ENCODE measurements at places on chromosomes 3 and 15. TPM values are rescaled to one million over a fixed set of nuclear protein-coding genes. Genes with fewer than 3 reads are reported as not detected.

Gene CXCR6
- total RNA-seq = 2.2 TPM

Gene TRPM1
- total RNA-seq = 6.0 TPM

Gene GOLGA8M
- 1.9 TPM for total RNA-seq

Gene CCR3
- total RNA-seq = 41.7 TPM

Gene C3orf85
- total RNA-seq = 2.6 TPM

Gene WNT7A
- total RNA-seq = 1.4 TPM

Gene LYZL4
- total RNA-seq = not detected

DNA sequence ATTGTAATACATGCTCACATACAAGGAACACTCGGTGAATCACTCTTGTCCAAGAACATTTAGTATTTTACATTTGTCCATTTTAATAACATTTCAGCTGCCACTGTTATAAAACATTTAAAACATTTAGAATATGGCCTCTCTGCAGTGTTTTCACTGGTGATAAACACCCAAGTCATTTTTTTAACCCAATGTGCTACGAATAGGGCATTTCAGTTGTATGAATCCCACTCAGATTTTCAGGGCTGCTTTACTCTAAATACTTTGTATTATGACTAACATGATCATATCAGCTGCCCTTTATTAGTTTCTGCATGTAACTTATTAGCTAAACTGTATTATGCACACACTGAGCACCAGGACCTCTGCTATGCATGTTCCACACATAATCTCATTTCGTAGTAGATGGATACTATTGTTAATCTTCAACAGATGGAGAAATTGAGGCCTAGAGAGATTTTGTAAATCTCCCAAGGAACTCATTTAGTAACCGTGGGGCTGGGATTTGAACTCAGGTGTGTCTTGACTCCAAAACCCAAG, 148.6 kb upstream of the CDIN1 start:
- no peak for DNase-seq

DNA sequence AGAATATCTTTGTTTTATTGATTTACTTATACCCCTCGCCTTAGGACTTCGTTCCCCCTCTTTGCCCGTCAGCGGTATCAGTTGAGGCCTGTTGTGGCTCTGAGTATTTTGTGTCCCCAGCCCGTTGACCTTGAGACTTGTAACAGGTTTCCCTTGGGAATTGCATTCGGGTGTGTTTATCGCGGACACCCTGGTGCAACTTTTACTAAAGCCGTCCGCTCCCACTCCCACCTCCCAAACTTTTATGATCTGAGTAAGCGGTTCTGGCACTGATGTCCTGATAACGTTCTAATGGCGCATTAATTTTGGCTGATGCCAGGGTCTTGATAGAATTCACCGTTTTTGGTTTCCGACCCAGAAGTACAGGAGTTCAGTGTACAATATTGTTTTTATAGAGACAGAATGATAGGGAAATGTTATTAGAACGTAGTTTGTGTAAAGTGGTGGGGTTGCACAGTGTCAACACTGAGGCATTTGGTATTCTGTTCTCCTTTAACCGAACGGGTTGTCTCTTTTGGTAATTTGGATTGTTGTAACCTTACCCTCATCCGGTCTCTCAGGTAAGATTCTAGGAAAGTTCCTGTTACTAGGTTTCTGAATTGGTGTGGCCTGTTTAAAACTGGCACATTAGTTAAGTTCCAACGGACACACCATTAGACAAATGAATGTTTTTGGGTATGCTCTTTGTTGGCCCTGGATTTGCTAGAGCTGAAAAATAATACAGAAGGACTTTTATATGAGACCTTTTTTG, 47.8 kb downstream of the OIP5 start:
- DNase-seq = peak; percentile 18

DNA sequence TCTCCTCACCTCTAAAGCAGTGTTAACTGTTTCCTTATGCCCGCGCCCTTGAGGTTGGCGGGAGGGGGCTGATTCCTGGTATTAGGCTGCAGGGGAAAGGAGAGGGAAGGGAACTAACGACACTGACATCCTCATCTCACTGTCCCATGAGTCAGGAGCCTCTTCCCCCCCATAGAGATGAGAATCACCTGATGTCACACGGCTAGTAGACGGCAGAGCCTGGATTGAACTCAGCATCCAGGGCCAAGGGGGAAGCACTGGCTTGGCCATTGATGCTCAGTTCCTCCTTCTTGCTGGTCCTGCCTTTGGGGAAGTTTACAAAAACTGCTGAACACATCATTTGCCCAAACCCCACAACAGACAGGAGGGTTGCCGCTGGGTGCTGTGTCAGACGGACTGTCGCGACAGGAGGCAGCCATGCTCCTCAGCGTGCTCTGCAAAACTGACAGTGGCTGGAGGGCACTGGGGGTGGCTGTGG, 38.5 kb downstream of the IDH2 start:
- DNase-seq = peak; percentile 63

DNA sequence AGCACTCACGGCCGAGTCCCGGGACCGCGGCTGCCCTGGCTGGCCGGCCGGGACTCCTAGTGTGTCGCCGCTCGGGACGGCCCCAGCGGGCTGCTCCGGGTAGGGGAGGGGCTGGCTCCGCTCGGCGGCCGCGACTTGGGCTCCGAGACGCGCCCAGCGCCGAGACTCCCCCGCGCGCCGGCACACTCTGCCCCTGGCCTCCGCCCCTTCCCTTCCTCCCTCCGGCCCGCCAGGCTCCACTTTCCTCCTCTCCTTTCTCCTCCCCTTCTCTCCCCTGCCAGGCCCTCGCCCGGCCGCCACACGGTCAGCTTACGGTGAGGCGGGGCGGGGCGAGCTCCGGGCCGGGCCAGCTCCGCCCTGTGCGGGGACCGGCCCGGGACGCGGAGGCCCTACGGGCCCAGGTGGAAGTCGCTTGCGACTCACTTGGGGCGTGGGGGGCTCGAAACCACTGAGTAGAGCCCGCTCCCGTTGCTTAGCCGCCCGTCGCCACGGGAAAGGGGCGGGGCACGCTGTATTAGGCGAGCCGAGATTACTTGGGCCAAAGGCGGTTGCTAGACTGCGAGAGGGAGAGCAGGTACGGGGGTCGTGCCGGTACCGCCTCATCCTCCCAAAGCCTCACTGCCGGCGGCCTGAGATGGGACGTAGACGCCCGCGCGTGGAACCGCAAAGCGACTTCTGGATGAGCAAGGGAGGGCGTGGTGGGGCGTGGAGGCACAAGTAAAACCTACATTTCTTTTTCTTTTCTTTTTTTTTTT, at the start of gene ITGB5:
ITGB5 (minus strand) TSS at position 189 of the 755 bp plus-strand sequence. CDS start 365 bp downstream, outside the sequence.
- DNase-seq = peak; percentile 90

GRCh38 chr3:140453750-140454149, 224.1 kb upstream of the TRIM42 start:
- no peak for DNase-seq

DNA sequence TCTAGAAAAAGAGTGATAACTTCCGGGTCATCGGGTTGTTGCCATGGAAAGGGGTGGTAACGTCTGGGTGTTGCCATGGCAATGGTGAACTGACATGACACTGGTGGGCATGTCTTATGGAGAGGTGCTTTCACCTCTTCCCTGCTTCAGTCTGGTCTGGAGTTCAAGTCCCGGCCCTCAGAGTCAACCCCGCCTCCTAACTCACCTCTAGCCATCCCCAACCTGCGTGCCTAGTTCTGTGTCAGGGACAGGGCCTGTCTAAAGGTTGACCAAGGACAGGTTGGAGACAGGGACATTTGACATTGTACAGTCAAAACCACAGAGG, 96.0 kb downstream of the LSM3 start:
- DNase-seq = no peak

GRCh38 chr15:68173119-68173518, 32.0 kb downstream of the CALML4 start:
- DNase-seq = no peak

DNA sequence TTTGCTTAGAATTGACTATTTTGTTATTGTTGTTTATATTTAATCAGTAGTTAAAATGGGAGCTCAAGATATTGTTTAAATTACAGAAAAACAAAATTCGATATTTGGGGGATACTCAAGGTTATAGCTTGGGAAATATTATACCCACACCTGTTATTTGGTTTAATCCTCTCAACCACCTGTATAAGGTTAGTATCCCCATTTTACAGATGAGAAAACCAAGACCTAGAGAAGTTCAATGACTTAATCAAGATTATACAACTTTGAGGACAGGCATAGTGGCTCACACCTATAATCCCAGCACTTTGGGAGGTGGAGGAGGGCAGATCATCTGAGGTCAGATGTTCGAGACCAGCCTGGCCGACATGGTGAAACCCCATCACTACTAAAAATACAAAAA, 39.8 kb upstream of the CA12 start:
- DNase-seq = no peak

GRCh38 chr15:67091980-67092677, 26.7 kb downstream of the SMAD3 start:
- DNase-seq = no peak

DNA sequence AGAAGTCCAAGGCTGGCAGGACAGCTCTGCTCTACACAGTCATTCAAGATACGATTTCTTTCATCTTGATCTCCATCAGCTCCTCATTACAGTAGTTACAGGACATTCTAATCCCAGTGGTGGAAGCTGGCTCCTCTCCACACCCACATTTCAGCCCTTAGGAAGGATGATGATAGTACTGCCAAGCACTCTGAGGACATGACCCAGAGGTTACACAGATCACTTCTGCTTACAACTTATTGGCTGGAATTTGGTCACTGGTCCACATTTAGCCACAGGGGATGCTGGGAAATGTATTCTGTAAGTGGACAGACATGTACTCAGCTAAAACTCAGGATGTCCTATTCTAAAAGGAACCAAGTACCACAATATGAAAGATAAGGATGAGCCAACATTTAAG, 77.1 kb downstream of the IQCH start:
- DNase-seq = no peak

- DNase-seq = no peak
These were observed 92.8 kb downstream of the CCNL1 start for GRCh38 chr3:157067114-157067513.

DNA sequence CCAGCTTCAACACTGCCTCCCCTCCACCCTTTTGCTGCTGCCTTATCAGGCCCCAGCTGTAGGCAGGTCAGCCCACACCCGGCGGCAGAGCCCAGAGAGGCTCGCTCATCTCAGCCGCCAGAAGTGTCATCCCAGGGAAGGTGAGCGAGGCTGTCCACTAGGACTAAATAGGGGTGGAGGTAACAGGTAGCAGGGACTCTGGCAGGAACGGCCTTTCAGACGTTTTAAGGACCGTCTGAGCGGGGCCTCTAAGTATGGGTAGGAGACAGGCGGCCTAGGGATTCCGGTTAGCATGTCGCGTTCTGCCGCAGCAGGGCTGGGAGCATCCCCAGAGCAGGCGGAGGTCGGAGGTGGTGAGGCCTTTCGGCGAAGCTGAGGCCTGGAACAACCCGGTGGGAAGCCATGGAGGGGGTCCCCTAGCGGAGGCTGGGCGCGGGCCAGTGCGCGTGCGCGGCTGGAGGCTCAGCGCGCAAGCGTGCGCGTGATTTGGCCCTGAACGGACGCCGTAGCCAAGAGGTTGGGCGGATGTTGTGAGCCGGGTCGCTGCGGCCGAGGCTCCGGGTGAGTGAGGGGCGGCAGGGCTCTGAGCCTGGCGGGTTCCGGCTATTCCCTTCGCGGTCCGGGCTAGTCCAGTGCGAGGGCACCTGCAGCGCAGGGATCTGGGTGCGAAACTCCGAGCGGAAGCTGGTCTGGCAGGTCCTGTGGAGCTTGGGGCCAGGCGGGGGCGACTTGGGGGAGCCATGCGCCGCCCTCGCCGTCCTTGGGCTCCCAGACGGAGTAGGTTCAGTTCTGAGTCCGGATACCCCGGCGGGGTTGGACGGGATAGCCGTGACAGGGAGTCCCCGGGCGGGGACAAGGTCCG, at the start of the genes MST1 and RNF123:
MST1 (minus strand) TSS at position 429 of the 862 bp plus-strand sequence. CDS start 783 bp downstream, outside the sequence.
RNF123 (plus strand) TSS at position 512 of the 862 bp plus-strand sequence. CDS start 1,609 bp downstream, outside the sequence.
- DNase-seq = peak; percentile 91

DNA sequence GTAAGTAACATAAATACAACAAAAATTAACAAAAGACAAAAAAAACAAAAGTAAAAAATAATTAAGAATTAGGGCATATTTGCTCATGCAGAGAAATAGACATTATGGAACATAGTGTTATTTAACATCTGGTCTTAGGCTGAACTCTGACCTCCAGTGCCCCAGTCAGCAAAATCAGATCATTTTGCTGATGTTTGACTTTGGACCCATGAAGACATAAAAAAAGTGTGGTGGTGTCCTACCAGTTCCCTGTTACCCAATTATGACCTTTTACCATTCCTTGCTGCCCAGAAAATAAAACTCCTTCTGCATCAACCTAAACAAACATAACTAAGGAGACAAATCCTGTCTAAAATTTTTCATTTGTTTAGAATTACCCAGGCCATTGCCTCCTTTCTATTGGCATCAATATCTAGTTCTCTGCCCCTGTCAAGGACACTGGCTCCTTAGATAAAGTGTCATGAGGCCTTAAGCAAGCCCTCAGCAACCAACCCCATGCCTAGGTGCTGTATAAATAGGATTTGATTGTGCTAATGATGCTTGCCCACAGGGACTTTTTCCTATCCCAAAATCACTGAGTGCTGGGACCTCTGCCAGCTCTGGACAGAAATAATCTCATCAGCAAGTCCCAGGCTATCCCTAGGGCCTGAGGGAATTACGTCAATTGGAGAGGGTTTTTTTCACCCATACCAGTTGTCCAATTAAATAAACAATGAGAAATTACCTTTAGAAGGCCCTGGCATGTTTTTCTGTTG, 334.5 kb upstream of the UMPS start:
- DNase-seq = peak; percentile 34

DNA sequence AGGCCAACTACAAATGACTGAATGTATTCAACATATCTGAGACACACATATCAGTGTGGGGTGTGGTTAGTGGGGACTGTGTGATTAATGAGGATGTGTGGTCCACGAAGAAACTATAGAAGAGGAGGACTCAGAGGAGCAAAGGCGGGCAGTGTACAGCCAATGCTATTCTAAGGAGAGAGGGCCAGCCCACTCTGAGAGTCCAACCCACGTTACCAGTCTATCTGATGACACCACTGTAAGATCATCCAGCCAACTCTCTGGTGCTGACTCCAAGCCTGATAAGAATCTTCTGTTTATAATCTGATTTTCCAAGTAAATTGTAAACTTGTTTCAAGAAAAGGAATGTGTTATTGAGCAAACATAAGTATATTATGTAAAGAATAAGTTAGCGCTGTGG, 47.2 kb downstream of the MCF2L2 start:
- DNase-seq = no peak

GRCh38 chr3:15535732-15536131, 14.2 kb upstream of the COLQ start:
- peak; percentile 56 for DNase-seq

- no peak for DNase-seq
These were observed 413.1 kb upstream of the ARRDC4 start for GRCh38 chr15:97547381-97547780.

GRCh38 chr3:150303768-150304167, 104.3 kb upstream of the TSC22D2 start:
- no peak for DNase-seq

GRCh38 chr3:112519424-112520001, 20.2 kb upstream of the BTLA start:
- DNase-seq = peak; percentile 75
